ENCODE measurements at places on chromosomes 5 and 9. TPM values are rescaled to one million over a fixed set of nuclear protein-coding genes. Genes with fewer than 3 reads are reported as not detected.
A peak's percentile ranks its signal among the peaks of the same experiment; 100 is the strongest.

GRCh38 chr5:62208218-62208852 lies 97.7 kb upstream of the KIF2A start:
- no peak for DNase-seq

Gene SLC36A3
- not detected for total RNA-seq

Gene ZFP37
- total RNA-seq: 0.58 TPM

DNA sequence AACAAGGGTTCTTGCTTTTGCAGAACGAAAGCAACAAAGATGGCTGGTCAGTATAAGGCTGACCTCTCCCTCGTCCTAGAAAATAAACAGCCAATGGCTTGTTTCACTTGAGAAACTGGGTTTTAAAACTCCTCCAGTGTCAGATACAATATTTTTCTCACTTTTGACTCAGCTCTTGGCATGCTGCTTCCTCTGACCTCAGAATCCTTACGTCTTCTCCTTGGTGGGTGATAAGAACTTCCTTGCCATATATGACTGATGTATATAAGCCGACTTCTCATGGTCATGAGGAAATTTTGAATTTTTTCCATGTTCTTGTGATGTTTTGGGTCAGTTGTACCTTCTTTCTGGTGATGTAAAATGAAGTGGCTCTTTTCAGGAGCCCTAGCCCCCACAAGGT lies 3.8 kb downstream of the ZNF618 start:
- no peak for DNase-seq

Gene CDH10
- 0.58 TPM for total RNA-seq

DNA sequence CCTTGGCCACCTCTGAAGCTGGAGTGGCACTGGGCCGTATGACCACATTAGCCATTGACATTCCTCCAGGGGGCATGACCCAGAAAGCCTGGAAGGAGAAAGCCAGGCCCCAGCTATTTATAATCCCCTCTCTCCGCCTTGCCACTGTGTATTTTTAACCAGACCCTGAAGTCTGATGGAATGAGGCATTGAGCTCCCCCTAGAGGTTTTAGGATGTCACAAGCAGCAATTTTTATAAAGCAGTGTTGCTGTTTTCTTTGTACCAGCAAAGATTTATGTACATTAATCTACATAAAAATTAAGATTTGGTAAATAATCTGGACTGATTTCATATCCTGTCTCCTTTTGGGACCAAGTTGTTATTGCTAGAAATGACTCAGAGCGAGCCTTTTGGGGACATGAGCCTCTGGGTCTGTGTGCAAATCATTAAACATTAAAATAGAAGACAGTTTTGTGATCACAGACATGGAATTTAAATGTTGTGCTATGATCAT lies 127.1 kb downstream of the TRIO start:
- no peak for DNase-seq

DNA sequence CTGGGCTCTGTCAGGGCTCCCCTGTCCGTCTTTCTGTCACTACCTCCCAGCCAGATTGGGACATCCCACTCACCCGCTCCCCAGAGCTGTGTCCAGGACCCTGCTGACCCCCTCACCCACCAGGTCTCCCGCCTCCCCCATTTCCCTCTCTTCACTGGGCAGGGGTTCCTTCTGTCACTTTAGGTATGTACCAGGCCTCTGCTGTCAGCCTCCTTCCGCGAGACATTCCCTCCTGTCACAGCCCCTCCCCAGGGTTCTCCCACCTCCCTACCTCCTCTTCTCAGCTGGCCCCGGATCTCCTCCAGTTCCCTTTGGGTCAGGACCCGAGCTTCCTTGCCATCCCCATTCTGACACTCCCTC lies 488 bp downstream of the POLR1E start:
- no peak for DNase-seq

Gene KCNV2
- not detected for total RNA-seq

- DNase-seq: no peak
Observed at GRCh38 chr5:91164424-91164823, 218.7 kb downstream of the ARRDC3 start.

DNA sequence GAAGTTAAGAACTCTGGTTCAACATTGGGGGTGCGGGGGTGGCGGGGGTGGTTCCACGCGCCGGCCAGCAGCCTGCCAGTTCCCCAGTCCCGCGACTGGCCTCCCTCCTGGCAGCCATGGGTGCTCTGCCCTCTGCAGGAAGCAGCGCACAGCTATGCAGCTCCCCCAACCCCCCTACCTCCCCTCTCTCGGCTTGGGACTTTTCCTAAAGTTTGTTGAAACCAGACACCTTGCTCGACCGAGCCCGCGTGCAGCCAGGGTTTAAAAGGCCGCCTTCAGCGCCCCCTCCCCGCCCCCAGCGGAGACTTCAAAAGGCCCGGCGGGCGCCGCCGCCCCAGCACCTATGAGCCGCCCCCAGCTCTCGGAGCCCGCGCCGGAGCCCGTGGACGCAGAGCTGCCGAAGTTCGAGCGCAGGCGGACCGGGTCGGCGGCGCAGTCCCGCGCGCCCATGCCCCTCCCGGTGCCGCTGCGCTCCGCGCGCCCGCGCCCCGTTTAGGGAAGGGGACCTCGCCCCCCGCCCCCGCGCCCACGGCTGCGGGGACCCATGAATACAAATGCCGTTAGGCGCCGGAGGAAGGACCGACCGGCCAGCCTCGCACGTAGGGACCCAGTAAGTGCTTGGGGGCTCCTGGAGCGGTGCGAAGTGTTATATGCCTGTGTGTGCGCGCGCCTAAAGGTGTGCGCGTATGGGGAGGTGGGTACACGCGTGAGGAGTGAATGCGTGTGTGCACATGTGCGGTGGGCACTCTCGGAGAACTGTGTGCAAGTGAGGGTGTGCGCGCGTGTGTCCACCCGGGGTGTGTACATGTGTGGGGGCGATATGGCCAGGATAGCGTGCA lies 1.4 kb upstream of the COL27A1 start:
- DNase-seq: no peak

DNA sequence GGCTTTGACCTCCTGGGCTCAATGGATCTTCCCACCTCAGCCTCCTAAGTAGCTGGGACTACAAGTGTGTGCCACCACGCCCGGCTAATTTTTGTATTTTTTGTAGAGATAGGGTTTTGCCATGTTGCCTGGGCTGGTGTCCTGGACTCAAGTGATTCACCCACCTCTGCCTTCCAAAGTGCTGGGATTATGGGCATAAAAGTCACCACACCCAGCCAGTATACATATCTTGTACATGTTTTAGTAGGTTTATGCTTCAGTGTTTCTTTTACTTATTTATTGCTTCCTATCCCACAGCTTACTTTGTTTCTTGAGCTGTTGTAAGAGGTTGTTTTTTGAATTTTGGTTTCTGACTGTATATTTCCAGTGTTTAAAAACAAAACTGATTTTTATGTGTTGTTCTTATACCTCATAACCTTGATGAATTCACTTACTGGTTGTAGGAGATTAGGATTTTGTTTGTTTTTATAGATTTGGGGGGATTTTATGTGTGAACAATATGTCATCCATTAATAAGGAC lies 12.9 kb downstream of the FBXW5 start:
- no peak for DNase-seq

DNA sequence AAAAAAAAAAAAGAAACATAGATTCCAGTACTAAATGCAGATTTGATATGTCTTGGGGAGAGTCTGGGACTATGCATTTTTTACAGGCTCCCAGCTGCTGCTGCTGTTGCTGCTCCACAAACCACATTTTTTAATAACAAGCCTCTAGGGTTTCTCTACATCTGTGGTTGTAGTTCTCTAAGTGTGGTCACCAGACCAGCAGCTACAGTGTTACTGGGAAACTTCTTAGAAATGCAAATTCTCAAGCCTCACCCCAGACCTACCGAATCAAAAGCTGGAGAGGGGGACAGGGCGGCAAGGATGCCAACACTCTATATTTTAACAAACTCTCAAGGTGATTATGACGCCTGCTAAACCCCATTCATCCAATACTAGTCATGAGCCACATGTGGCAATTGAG lies 293.4 kb upstream of the PTGER4 start:
- DNase-seq: no peak

- DNase-seq: no peak
Observed at GRCh38 chr9:136923881-136924280, 20.7 kb downstream of the FBXW5 start.

DNA sequence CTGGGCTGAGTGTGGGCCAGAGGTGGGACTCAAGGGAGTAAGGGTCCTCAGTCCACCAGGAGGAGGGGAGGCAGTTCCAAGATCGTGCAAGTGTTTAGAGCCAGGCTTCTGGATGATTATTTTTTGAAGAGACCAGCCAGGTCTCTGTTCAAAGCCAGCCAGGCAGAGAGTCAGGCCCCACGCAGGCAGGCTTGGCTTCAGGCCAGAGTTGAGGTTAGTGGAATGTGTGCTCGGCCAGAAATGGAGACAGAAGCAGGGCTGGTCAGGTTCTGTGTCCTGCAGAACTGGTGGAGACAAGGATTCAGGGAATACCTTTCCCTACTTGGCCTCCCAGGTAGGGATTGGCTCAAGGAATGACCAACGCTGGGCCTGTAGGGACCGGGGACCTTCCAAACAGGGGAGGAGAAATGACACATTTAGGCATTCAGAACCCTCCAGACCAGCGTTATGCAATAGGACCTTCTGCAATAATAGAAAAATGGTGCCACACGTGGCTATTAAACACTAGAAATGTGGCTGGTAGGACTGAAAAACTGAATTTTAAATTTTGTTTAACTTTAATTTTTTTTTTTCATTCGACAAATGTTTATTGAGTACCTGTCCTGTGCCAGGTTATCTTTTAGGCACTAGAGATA lies 106.2 kb downstream of the CMYA5 start:
- no peak for DNase-seq

DNA sequence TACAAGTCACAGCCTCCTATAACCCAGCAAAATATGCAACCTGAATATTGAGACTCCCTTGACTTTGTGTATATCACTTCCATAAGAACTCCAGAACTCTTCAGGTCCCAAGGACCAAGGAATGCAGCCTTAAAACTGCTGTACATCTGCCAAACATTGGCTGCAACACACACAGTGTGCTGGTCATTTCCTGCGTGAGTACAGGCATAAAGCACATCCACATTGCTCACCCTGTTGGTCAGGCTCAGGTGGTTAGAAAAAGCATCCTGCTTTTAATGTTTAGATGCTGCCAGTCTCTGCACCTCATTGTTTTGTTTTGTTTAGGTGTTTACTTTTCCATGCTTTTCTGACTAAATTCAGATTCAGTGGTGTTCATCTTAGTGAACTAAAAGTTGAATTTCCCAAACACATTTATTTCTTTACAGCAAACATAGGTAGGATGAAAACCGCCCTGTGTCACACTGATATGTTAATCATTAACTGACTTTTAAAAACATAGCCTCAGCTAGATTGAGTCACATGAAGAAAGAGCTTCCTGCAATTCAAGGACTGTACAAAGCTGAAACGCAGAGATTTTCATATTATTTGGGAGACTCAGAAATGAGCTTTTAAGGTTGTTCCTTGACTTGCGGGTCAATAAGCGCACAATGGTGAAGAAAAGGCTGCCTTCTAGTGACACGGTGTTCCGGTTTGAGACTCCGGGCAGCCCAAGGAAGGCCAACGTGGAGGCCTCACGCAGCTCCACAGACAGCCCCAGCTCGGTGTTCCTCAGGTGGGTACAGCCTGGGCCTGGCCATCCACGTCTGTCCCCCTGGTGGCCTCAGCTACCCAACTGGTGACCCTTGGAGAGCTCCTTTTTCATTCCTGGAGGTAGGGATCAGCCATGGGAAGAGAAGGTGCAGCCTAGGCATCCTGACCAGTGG lies 52.2 kb upstream of the GRAMD2B start:
- DNase-seq: peak; percentile 76

DNA sequence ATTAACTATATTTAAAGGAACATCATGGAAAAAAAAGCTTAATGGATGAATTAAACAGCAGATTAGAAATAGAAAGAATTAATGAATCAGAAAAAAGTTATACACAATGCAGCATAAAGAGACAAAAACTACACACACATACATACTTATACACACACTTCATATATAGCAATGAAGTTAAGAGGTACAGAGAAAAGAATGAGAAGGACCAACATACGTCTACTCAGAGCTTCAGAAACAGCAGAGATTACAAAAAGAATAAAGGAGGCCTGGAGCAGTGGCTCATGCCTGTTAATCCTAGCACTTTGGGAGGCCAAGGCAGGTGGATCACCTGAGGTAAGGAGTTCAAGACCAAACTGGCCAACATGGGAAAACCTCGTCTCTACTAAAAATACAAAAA lies 133.9 kb upstream of the TNPO1 start:
- no peak for DNase-seq

GRCh38 chr9:123864251-123864650 lies 65.7 kb downstream of the DENND1A start:
- no peak for DNase-seq

DNA sequence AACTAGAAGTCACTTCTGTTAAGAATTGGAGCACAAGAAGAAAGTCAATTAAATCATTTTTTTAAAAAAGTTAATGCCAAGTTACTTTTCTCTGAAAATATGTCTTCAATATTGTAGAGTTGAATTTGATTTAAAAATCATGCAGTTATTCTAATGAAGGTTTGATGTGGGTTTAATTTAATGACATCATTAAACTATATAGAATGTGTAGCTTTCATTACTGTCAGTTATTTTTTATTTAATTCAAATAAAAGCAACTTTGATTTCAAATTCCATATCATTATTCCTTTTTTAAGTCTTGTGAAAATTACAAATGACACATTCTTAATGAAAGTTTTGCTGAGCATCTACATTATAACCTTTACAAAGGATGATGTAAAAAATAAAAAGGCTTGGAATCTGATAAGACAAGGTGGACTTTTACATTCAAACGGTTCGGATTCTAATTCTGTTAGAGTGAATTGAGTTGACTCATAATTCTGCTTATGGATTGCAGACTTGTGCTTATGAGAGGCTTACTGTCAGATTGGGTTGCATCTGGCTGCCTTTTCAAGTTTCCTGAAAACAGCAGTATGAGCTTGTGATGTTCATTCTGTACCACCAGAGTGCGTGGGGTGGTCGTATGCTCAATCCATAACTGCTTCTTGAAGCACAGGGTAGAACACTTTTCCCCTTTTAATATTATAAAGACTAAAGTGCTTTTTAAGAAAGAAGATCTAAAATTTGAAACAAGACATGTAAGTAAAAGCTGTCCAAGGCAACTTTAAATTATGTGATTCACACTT lies 253.0 kb upstream of the ARRDC3 start:
- no peak for DNase-seq

Gene TAF1L
- not detected for total RNA-seq

- DNase-seq: no peak
Observed at GRCh38 chr9:13447843-13448422, 168.4 kb upstream of the MPDZ start.

GRCh38 chr9:96604004-96604319 lies 15.7 kb downstream of the CDC14B start:
- DNase-seq: no peak

- DNase-seq: no peak
Observed at GRCh38 chr5:109721741-109722140, 32.0 kb downstream of the MAN2A1 start.

GRCh38 chr9:135117281-135117680 lies 29.8 kb downstream of the OLFM1 start:
- DNase-seq: no peak

Gene CDH18
- not detected for total RNA-seq

Gene CD74
- total RNA-seq: 31.2 TPM

- DNase-seq: no peak
Observed at GRCh38 chr9:134566196-134566847, 75.3 kb upstream of the COL5A1 start.

GRCh38 chr5:145283141-145283810 lies 551.9 kb downstream of the PRELID2 start:
- no peak for DNase-seq
